Suprapubic skin (tissue), 4 donors: ENCODE measurements at places on chromosomes 4 and X.
A peak's percentile ranks its signal among the peaks of the same experiment; 100 is the strongest.

DNA sequence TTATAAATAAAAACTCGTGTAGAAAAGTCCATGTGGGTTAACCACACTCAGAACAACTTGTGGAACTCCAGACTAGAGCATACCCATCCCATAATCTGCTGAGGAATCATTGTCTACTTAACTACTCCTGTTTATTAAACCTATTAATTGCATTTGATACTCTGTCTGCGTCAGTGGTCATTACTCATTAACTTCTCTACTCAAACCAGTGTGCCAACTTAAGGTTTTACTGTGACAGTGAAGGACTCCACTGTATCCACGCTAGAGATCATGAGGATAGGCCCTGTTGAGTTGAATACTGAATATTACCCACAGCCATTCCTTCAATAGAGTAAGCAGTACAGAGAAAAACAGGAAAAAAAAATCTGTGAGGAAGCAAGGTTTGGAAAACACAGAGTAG, 17.3 kb downstream of the HPGD start:
- no peaks in the 10 kb centered on the region for H3K27me3 ChIP-seq
- DNase-seq: no peak
- no peak overlapping the region for H3K27ac ChIP-seq

DNA sequence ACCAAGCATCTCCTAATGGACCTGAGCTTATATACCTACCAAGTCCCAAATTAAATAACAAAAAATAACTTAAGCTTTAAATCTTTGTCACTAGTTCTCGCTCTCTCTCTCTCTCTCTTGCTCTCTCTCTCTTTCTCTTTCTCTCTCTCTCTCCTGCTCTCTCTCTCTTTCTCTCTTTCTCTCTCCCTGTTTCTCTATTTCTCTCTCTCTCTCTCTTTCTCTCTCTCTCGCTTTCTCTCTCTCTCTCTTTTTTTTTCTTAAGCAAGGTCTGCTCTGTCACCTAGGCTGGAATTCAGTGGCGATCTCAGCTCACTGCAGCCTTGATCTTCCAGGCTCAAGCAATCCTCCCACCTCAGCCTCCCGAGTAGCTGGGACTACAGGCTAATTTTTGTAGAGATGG, 266.6 kb downstream of the BANK1 start:
- no peak overlapping the region for H3K27ac ChIP-seq
- no peak overlapping the region for H3K4me3 ChIP-seq
- H3K27me3 ChIP-seq: no peaks in the 10 kb centered on the region
- no peaks in the 10 kb centered on the region for H3K4me1 ChIP-seq
- no peaks in the 10 kb centered on the region for H3K36me3 ChIP-seq

DNA sequence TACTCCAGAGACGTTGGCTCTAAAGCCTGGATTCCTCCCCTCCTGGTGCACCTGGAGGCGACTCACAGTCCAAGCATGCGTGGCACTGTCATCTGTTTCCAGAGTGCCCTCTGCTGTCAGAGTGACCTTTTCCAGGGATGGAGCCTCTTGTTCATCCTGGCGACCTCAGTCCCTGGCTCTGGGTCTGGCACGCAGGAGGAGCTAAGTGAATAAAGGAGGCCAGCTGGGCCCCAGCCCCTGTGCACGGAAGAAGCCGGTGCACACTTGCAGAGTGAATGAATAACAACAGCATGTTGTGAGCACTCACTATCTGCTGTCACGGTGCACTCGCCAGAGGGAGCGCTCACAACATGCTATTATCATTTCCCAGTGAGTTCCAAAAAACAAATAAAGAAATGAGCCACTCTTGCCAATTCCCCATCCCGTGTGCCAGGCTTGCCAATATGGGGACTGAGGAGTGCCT, 27.8 kb upstream of the PSAPL1 start:
- no peak for DNase-seq
- no peaks in the 10 kb centered on the region for H3K27me3 ChIP-seq
- no peak overlapping the region for H3K4me3 ChIP-seq
- no peaks in the 10 kb centered on the region for H3K36me3 ChIP-seq
- no peaks in the 10 kb centered on the region for H3K4me1 ChIP-seq

DNA sequence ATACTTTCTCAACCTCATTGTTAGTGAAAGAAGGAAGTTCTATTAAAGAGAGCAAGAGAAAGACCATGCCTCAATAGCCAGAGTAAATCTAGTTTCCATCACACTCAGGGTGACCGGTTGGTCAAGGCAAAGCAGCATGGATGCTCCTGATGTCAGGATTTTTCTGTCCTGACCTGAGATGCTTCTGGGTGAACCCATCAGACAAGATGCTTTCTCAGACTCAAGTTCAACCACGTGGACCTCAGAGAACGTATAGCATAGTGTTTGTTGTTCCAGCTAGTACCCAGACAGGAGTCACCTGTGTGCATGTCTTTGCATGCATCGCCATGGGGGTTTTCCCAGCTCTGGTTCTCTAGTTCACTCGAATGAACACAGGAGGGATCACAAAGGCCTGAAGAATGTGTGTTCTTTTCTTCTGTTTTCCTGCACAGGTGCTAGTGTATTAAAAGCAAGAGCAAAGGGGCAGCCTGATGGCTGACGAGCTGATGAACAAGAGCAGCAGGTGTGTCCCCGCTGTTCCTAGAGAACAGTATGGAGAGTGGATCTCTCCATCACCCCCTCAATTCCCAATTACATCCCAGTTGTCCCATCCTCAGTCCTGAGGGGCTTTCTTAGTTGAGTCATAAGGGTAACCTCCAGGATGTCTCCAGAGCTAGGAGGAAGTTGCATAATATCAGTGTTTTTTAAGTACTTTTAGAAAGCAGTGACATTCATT, 110.5 kb upstream of the ENPP6 start:
- H3K27ac ChIP-seq: peak overlapping the region; percentile 81
- H3K27me3 ChIP-seq: no peaks in the 10 kb centered on the region
- DNase-seq: no peak
- no peaks in the 10 kb centered on the region for H3K36me3 ChIP-seq
- H3K4me1 ChIP-seq: peaks cover 43% of the 10 kb centered on the region
- no peak overlapping the region for H3K4me3 ChIP-seq

GRCh38 chrX:18422325-18422724, 3.1 kb upstream of the CDKL5 start:
- H3K4me3 ChIP-seq: no peak overlapping the region
- no peak overlapping the region for H3K27ac ChIP-seq
- no peak for DNase-seq
- no peaks in the 10 kb centered on the region for H3K27me3 ChIP-seq

DNA sequence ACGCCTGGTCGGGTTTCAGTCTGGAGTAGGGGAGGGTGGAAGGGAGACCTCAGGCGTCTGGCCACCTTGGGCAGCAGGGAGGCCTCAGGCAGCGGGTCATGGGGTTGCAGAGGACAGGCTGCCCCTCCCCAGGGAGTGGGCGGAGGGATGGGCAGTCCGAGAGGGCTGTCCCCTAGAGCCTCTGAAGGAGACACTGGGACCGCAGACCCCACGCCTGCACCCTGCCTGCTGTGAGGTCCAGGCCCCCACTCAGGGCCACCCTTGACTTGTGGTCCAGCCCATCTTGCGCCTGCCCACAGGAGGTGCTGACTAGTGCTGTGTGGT, 16.5 kb downstream of the FGFRL1 start:
- peaks cover 33% of the 10 kb centered on the region for H3K27me3 ChIP-seq
- H3K4me1 ChIP-seq: peaks cover 3% of the 10 kb centered on the region
- H3K36me3 ChIP-seq: peaks cover 20% of the 10 kb centered on the region
- no peak overlapping the region for H3K4me3 ChIP-seq

DNA sequence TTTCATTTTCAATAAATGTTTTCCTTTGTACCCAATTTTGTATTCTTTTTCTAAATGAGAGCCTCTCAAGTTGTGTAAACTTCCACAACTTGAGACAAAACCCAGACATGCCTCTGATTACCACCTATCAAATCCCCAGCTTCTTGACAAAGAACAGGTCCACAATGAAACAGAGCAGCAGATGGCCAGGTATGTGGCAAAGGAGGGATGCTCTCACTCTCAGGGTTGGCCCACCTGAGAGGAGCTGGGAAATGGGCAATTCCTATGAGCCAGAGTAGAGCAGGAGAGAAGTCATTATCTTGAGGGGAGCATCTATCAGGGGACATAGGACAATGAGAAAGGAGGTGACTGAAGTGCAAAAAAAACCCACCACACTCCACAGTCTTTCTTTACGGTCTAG, 273.5 kb upstream of the FAM241A start:
- H3K36me3 ChIP-seq: no peaks in the 10 kb centered on the region
- H3K4me1 ChIP-seq: no peaks in the 10 kb centered on the region
- DNase-seq: no peak
- H3K4me3 ChIP-seq: no peak overlapping the region

GRCh38 chr4:58636381-58636780, 1526.2 kb upstream of the IGFBP7 start:
- no peaks in the 10 kb centered on the region for H3K36me3 ChIP-seq
- no peak for DNase-seq
- H3K4me1 ChIP-seq: no peaks in the 10 kb centered on the region
- H3K27me3 ChIP-seq: no peaks in the 10 kb centered on the region
- H3K4me3 ChIP-seq: no peak overlapping the region

DNA sequence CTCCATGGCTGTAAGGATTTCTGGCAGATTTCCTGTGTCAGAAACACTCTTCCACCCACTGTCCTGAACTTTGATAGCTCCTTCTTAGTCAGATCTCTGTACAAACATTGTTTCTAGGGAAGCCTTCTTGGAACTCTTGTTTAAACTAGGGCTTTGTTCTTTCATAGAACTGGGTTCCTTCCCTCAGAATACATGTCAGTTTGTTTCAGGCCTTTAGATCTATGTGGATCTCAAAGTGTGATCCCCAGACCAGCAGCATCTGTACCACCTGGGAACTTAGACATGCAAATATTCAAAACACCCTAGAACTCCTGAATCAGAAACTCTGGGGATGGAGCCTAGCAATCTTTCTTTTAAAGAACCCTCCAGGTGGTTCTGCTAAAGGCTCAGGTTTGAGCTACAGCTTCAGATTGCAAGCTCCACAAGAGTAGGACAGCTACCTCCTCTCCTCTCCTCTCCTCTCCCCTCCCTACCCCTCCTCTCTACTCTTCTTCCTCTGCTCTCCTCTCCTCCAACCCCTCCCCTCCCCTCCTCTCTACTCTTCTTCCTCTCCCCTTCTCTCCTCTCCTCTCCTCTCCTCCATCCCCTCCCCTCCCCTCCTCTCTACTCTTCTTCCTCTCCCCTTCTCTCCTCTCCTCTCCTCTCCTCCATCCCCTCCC, 12.7 kb downstream of the RASSF6 start:
- H3K4me3 ChIP-seq: no peak overlapping the region
- H3K36me3 ChIP-seq: no peaks in the 10 kb centered on the region
- peak overlapping the region; percentile 4 for H3K27ac ChIP-seq
- no peaks in the 10 kb centered on the region for H3K27me3 ChIP-seq

- H3K4me3 ChIP-seq: no peak overlapping the region
- H3K36me3 ChIP-seq: no peaks in the 10 kb centered on the region
- DNase-seq: no peak
- no peak overlapping the region for H3K27ac ChIP-seq
- H3K4me1 ChIP-seq: no peaks in the 10 kb centered on the region
Measured at GRCh38 chrX:125436855-125437254, 117.2 kb downstream of the TEX13C start.

DNA sequence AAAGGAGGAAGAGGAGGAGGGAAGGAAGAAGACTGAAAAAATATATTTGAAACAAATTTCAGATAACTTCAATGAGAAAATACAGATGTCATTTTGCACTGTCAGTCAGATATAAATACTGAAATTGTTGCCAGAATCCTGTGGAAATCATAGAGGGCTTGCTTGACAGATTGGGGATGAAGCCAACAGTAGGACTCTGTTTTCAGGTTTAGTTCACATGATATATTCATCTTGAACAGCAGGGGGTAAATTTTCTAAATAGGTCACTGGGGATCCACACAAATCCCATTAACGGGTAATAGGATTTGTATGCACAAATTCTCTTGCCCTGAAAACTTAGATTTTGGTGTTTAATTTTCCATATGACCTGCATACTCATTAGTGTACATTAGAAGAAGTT, 103.3 kb upstream of the PCDH18 start:
- H3K27ac ChIP-seq: no peak overlapping the region
- H3K36me3 ChIP-seq: no peaks in the 10 kb centered on the region
- H3K4me1 ChIP-seq: no peaks in the 10 kb centered on the region
- no peak overlapping the region for H3K4me3 ChIP-seq

DNA sequence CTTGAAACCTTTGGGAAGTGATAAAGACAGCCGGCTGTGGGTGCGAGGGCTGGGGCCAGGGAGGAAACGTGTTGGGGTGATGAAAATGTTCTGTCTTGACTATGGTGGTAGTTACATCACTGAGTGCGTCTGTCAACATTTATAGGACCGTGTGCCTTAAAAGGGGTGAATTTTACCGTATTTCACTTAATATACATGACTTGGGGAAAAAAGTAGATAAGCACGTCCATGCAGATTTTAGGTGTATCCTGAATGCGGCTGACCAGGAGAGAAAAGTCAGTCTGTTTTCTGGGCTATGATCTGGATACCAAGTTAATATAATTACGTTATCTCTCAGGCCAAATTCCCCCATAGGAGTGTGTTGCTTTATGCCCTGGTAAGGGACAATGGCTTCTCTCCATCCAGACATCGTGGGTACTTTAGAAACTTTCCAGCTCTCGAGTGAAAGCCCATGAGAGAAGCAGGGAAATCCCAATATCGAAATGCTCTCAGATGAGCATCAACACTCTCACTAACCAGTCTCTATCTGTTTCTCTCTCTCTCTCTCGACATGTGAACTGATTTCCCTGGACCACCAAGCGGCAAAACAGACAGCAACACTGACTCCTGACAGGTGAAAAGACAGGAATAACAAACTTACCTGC, 71.5 kb downstream of the IRF2 start:
- no peak for DNase-seq
- H3K27me3 ChIP-seq: no peaks in the 10 kb centered on the region
- no peak overlapping the region for H3K4me3 ChIP-seq
- H3K4me1 ChIP-seq: peaks cover 26% of the 10 kb centered on the region
- peaks cover 52% of the 10 kb centered on the region for H3K36me3 ChIP-seq
- H3K27ac ChIP-seq: no peak overlapping the region

GRCh38 chrX:41449615-41450014, 2.5 kb downstream of the NYX start:
- no peaks in the 10 kb centered on the region for H3K36me3 ChIP-seq
- DNase-seq: no peak
- peak overlapping the region; percentile 45 for H3K27ac ChIP-seq
- no peaks in the 10 kb centered on the region for H3K27me3 ChIP-seq

GRCh38 chr4:52976523-52977230, 114.6 kb downstream of the RASL11B start:
- no peak overlapping the region for H3K27ac ChIP-seq
- H3K27me3 ChIP-seq: no peaks in the 10 kb centered on the region
- no peak overlapping the region for H3K4me3 ChIP-seq
- no peak for DNase-seq
